ENCODE measurements at places on chromosomes 6 and 20. TPM values are rescaled to one million over a fixed set of nuclear protein-coding genes. Genes with fewer than 3 reads are reported as not detected.

GRCh38 chr6:105838171-105838570 is 248.0 kb upstream of the PRDM1 start:
- H3K27me3 ChIP-seq, result no peaks in the 10 kb centered on the region
- H3K36me3 ChIP-seq, result no peaks in the 10 kb centered on the region
- H3K4me1 ChIP-seq, result no peaks in the 10 kb centered on the region
- H3K4me3 ChIP-seq, result no peak overlapping the region

DNA sequence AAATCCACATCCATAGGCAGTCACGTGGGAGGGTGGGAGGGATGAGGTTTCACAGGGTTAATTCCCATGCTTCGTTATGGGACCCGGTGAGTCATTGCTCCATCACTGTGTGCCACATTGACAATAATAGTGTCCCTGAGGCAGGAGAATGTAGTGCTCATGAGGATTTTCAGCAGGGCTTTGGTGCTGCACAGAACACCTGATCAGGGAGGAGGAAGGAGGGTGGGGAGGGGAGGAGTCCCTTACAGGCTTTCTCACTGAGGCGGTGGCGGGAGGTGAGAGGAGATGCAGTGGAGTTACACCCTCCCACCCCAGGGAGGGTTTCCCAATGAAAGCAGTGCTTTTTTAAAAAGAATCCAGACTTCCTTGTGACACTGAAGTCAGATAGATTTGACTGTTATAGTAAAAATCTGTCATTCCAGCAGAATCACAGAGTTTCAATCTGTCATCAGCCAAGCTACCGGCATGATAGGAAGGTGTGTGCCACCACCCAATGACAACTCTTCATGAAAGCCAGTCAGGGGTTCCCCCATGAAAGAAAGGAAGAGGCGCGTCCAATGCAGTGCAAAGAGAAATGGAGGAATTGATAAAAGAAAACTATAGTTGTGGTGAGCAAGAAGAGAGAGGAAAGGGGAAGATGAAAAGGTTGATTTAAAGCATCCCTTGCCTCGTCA is 144.8 kb downstream of the TBC1D7 start:
- no peak overlapping the region for H3K27ac ChIP-seq
- no peaks in the 10 kb centered on the region for H3K36me3 ChIP-seq
- H3K27me3 ChIP-seq, result no peaks in the 10 kb centered on the region
- no peak overlapping the region for H3K4me3 ChIP-seq
- DNase-seq, result no peak

GRCh38 chr6:50846144-50846851 is 27.6 kb downstream of the TFAP2B start:
- no peaks in the 10 kb centered on the region for H3K36me3 ChIP-seq
- H3K4me1 ChIP-seq, result no peaks in the 10 kb centered on the region
- H3K27me3 ChIP-seq, result peaks cover 95% of the 10 kb centered on the region
- no peak overlapping the region for H3K27ac ChIP-seq
- H3K4me3 ChIP-seq, result no peak overlapping the region
- DNase-seq, result no peak

- H3K27ac ChIP-seq, result no peak overlapping the region
- no peaks in the 10 kb centered on the region for H3K4me1 ChIP-seq
- no peaks in the 10 kb centered on the region for H3K36me3 ChIP-seq
- no peak for DNase-seq
- no peak overlapping the region for H3K4me3 ChIP-seq
Measured at GRCh38 chr6:131917318-131917717, 33.9 kb downstream of the CCN2 start.

Gene PERP
- total RNA-seq, result 78.4 TPM

DNA sequence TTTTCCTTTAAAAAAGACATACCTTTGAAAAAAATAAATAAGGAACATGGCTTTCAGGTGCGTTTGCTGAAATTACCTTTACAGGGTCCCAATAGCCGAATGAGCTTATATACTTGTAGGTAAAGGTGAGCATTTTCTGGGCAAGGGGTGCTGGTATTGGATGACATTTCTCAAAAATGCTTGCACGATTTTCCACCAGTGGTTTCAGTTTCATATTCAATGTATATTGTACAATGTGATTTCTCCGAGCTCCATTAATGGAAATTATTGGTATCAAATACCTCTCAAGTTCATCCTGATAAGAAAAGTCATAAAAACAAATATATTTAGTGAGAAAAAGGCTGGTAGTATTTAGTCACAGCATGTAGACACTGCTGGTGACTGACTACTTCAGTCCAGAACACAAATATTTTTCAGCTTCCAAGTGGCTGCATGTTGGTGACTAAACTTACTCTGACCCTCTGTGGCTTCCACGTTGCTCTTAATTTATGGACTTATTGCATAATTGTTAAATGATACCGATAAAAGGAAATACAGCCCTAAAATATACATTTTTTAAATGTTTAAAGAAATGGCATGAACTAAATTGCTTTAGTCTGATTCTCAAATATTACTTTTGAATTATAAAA is 32.9 kb upstream of the ZBTB24 start:
- H3K36me3 ChIP-seq, result no peaks in the 10 kb centered on the region
- H3K27me3 ChIP-seq, result no peaks in the 10 kb centered on the region
- H3K4me3 ChIP-seq, result no peak overlapping the region
- no peak for DNase-seq
- H3K4me1 ChIP-seq, result no peaks in the 10 kb centered on the region
- H3K27ac ChIP-seq, result no peak overlapping the region

DNA sequence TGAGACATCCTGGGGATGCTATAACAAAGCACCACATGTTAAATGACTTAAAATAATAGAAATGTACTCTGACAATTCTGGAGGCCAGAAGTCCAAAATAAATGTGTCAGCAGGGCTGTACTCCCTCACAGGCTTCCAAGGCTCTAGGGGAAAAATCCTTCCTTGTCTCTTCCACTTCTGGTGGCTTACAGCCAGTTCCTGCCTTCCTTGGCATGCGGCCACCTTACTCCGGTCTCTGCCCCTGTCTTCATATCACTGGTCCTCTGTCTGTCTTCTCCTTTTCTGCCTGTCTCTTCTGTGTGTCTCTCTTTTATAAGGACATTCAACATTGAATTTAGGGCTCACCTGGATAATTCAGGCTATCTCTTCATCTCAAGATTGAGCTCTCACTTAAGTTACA is 155.3 kb upstream of the SYNCRIP start:
- H3K27ac ChIP-seq, result no peak overlapping the region
- no peak overlapping the region for H3K4me3 ChIP-seq
- no peaks in the 10 kb centered on the region for H3K27me3 ChIP-seq
- no peaks in the 10 kb centered on the region for H3K4me1 ChIP-seq
- H3K36me3 ChIP-seq, result no peaks in the 10 kb centered on the region
- peak; percentile 55 for DNase-seq

DNA sequence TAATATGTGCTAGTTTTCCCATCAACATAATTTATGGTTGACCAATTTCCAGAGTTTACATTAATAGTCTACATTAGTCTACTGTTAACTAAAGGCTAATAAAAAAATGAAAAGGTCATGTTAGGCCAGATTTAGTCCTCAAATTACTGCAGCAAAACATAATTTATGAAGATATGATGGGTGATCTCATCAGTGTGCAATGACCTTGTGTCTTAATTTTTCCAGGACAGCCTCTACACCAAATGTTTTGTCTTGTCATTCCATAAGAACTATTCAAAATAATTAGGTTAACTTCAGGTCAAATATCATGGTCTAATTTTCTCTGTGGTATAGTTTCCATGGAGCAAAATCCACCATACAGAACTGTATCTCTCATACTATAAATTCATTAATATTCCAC is 234.2 kb downstream of the COL12A1 start:
- no peaks in the 10 kb centered on the region for H3K27me3 ChIP-seq
- no peaks in the 10 kb centered on the region for H3K4me1 ChIP-seq
- no peaks in the 10 kb centered on the region for H3K36me3 ChIP-seq
- H3K4me3 ChIP-seq, result no peak overlapping the region

DNA sequence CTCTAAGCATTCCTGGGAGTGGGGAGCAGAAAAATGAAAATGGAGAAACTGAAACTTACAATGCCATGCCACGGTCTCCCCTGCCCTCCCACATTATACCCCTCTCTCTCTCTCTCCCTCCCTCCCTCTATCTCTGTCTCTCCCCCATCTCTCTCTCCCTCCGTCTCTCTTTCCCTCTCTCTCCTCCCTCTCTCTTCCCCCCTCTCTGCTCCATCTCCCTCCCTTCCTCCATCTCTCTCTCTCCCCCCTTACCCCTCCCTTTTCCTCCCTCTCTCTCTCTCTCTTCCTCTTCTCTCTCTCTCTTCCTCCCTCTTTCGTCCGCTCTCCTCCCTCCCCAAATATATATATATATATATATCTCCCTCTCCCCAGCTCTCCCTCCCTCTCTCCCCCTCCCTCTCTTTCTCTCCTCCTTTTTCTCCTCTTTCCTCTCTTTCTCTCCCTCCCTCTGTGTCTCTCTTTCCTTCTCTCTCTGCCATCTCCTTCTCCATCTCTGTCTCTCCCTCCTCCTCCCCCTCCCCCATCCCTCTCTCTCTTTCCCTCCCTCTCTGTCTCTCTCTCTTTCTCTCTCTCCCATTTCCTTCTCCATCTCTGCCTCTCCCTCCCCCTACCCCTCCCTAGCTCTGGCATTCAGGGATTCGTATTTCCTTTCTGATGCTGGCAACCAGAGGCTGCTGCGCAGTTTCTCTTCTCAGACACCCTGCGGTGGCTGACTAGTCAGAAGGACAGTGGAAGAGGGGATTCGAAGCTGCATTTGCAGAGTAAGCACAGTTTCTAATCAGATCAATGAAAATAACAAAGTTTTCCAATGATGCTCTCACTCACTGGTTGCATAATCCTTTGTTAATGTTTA is 13.9 kb upstream of the VAPB start:
- H3K27me3 ChIP-seq, result no peaks in the 10 kb centered on the region
- no peak overlapping the region for H3K4me3 ChIP-seq
- H3K4me1 ChIP-seq, result no peaks in the 10 kb centered on the region
- no peak overlapping the region for H3K27ac ChIP-seq

Gene VWA7
- 6.1 TPM for total RNA-seq

- H3K27me3 ChIP-seq, result no peaks in the 10 kb centered on the region
- H3K4me3 ChIP-seq, result no peak overlapping the region
- no peaks in the 10 kb centered on the region for H3K36me3 ChIP-seq
- no peaks in the 10 kb centered on the region for H3K4me1 ChIP-seq
Measured at GRCh38 chr20:22385602-22386305, 198.6 kb downstream of the FOXA2 start.

GRCh38 chr20:3930265-3931206 is 41.3 kb downstream of the PANK2 start:
- H3K27me3 ChIP-seq, result no peaks in the 10 kb centered on the region
- no peak overlapping the region for H3K27ac ChIP-seq
- H3K36me3 ChIP-seq, result no peaks in the 10 kb centered on the region

DNA sequence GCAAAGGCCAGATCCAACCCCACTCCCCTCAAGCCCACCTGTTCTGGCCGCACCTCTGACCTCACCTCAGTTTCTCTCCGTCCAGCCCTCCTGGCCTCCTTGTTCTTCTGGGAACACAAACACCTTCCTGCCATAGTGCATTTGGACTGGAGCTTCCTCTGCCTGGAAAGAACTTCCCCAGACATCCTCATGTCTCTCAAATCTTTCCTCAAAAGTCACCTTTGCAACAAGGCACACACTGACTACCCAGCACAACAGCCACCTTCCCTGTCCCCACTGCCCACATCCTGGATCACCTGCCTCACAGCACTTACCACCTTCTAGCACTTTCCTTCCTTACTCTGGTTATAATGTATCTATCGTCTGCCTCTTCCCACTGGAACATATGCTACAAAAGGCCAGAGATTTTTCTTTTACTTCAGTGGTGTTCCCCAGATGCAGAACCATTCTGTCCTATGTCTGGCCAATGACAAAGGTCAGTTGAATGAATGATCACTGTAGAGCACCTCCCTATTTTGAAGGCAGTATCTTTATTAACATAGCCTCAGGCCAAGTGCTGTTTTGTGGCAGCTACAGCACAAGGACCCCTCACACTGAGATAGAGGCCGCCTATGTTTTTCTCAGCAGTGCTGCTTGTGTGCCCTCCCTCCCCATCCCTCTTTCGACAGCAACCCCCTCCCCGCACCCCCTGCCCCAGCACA is 4.1 kb downstream of the HLA-B start:
- no peak for DNase-seq
- peaks cover 4% of the 10 kb centered on the region for H3K36me3 ChIP-seq
- no peak overlapping the region for H3K4me3 ChIP-seq

GRCh38 chr6:127031511-127031910 is 87.0 kb upstream of the RSPO3 start:
- no peaks in the 10 kb centered on the region for H3K36me3 ChIP-seq
- no peak overlapping the region for H3K27ac ChIP-seq
- no peak for DNase-seq
- no peak overlapping the region for H3K4me3 ChIP-seq
- H3K4me1 ChIP-seq, result no peaks in the 10 kb centered on the region

GRCh38 chr6:119444642-119445557 is 95.3 kb upstream of the MAN1A1 start:
- H3K4me1 ChIP-seq, result peaks cover 5% of the 10 kb centered on the region
- no peak overlapping the region for H3K4me3 ChIP-seq
- no peak for DNase-seq
- H3K27me3 ChIP-seq, result no peaks in the 10 kb centered on the region
- H3K27ac ChIP-seq, result no peak overlapping the region

Gene LY6G6F
- total RNA-seq, result not detected

Gene TPBG
- 16.9 TPM for total RNA-seq

DNA sequence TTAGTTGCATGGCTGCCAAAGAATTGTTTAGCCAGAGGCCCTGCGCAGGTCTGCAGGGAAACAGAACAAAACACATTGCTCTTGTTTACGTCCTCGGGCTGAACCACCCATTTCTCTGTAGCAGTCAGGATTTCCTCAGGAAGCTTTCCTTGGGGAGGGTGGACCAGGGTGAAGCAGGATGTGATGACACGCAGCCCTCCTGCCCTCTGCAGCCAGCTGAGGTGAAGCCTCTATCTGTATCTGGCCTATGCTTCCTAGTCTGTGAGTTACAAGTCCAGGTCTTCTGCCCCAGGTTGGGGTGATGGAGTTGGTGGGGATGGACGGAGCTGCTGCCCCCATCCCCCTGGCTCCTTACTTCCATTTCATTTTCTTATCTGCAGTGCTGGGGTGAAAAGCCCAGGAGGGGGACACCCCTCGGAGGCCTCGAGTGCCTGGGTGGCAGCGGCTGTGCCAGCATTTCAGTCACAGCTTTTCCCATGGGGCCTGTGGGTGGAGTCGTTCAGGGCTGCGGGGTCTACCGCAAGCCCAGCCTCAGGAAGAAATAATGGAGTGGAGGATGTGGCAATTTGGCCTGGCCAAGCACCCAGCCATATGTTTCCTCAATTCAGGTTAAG is 24.9 kb downstream of the SASH1 start:
- H3K4me3 ChIP-seq, result no peak overlapping the region
- no peak overlapping the region for H3K27ac ChIP-seq
- peak; percentile 24 for DNase-seq
- H3K4me1 ChIP-seq, result no peaks in the 10 kb centered on the region
